ENCODE measurements at places on chromosomes 1 and 21.

DNA sequence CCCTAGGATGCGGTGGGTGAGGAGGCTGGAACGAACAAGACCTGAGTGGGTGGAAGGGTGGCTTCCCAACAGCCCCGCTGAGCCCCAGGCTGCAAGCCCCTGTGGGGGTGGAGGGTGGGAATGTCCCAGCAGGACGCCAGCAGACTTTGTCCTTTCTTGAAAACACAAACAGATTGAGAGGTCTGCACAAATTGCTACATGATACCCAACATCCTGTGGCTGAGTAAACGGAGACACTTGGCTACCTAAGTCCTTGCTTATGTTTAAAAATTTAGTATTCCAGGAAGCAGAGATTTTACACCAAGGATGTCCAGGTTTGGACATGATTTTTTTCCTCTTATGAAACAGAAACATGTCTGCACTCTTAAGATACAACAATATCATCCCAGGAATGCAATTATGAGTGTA is 11.8 kb upstream of the F3 start:
- no peak for DNase-seq

- DNase-seq = no peak
Measured at GRCh38 chr1:239947801-239948200, 143.9 kb upstream of the FMN2 start.

GRCh38 chr1:4115191-4115900 is 215.3 kb upstream of the C1orf174 start:
- no peak for DNase-seq

- DNase-seq = no peak
Measured at GRCh38 chr21:29125191-29125590, 5.3 kb upstream of the MAP3K7CL start.

- no peak for DNase-seq
Measured at GRCh38 chr1:41633764-41634163, 149.3 kb upstream of the EDN2 start.

DNA sequence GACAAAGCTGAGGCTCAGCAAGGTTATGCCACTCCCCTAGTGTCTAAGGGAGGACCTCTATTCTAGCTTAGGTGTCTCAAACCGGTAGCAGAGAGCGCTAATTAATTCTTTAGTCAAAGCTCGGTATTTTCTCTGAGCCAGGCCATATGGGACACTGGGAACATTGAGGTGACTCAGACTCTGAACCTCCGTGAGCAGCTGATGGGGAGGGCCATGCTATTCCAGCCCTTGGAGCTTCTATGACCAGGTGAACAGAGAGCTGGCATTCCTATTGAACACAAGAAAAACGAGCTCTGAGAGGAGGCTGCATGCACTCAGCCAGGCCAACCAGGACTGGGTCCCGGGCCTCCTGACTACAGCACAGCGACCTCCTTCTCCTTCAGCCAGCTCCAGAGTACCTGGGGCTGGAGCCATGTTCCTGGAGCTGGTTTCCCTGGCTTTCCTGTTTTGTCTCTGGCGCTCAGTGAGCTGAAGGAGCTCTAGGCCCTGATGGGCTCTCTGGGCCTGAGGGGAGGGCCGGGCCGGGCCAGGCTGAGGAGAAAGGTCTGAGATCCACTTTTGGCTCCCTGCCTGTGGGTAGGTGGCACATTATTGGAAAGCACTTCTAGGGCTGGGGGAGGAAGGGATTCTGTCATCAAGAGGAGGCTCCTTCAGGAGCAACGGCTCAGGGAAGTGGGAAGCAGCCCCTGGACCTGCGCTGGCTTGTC is 37.0 kb downstream of the SLC9A1 start:
- DNase-seq = no peak

DNA sequence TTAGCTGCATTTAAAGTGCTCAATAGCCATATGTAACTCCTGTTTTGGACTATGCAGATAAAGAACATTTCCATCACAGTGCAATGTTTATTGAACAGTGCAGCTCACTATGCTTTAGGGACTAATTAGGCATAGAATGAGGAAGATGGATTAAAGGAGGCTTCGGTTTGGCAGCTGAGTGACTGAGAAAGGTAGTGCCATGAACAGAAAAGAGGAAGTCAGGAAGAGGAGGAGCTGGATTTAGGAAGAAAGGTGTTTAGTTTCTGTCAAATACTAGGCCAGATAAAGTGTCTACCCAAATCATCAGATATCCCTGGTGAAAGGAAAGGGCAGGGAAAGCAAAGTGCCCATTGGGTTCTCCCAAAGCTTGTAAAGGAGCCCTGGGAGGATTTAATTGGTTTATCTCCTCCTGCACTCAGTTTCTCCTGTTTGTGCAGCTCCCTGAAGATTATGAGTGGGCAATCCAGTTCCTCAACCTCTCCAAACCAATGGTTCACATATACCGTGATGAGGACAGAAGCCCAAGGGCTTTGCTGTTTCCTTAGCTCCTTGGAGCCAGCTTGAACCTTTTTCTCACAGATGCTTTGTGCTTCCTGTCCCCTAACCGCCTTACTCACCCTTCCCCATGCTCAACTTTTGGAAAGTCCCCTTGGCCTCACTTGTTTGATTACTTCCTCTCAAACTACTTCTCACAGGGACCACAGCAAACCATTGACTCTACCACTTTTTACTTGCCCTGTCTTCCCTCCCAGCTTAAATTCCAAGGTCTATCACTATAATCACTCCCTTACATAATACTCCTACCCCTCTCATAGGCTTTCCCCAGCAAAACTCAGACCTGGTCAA is 3.5 kb upstream of the RAP1A start:
- DNase-seq = no peak

DNA sequence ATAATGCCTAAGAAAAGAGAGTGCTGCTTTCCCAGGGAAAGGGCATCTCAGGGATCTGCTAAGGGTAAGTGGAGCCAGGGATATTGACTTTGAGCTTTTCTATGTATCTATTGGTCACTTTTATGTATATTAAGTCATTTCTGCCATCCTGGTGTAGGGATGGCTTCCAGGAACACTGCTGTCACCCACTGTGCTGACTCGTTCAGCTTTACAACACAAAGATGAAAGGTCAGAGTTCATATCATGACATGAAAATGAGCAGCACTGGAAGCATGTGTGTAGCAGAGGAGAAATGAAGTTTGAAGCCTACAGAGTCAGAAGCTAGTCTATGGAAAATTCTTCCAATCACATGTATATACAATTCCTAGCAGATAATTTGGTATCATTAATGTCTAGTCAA is 37.1 kb upstream of the RGS8 start:
- DNase-seq = no peak

- DNase-seq = no peak
Measured at GRCh38 chr1:29876902-29877301, 640.6 kb downstream of the PTPRU start.

GRCh38 chr1:20380616-20381035 is 90.0 kb downstream of the VWA5B1 start:
- no peak for DNase-seq

DNA sequence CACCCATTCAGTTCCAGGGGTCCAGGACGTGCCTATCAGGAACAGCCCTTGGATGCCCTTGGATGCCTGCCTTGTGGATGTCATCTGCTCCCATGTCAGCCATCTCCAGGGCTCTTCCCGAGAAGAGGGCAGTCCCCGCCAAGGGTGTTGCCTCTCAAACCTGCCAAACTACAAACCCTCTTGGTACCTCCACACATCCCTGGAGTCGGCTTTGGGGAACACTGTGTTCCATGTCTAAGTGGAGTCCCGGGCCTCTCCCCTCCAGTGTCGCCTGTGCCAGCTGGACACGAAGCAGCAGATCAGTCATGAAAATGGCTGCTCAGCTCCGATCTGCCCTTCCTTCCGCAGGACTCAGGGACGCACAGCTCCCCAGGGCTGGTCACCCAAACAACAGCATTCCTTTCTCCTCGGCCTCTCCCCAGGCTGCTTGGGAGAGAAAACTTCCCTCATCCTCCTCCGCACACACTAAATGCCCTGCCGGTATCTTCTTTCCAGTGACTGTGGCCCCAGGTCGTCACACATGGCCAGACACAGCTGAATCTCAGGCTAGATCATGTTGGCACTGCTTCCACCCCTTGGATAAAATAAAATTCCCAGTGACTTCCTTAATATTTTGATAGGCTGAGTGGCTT is 53.4 kb downstream of the GALNT2 start:
- peak; percentile 76 for DNase-seq

DNA sequence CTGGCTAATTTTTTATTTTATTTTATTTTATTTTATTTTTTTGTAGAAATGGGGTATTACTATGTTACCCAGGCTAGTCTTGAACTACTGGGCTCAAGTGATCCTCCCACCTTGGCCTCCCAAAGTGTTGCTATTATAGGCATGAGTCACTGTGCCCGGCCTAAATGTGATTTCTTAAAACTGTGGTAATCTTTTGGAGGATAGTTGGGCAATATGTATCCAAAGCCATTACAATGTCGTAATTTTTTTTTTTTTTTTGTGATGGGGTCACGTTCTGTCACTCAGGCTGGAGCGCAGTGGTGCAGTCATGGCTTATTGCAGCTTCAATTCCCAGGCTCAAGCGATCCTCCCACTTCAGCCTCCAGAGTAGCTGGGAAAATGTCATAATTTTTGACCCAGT is 14.2 kb downstream of the ETV3L start:
- DNase-seq = no peak

DNA sequence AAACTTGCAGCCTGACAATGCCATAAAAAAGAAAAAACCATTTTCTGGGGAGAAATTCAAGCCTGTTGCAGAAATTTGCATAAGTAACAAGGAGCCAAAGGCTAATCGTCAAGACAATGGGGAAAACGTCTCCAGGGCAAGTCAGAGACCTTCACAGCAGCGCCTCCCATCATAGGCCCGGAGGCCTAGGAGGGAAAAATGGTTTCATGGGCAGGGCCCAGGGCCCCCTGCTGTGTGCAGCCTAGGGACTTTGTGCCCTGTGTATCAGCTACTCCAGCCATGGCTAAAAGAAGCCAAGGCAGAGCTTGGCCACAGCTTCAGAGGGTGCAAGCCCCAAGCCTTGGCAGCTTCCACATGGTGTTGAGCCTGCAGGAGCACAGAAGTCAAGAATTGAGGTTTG is 369.5 kb downstream of the NTNG1 start:
- no peak for DNase-seq

GRCh38 chr1:100219883-100220282 is 29.8 kb downstream of the DBT start:
- no peak for DNase-seq

GRCh38 chr1:85623061-85623471 is 42.5 kb downstream of the CCN1 start:
- DNase-seq = no peak

GRCh38 chr1:204600968-204601367 is 84.6 kb downstream of the LRRN2 start:
- no peak for DNase-seq

GRCh38 chr1:174491606-174492005 is 43.8 kb downstream of the GPR52 start:
- DNase-seq = no peak

GRCh38 chr1:86052948-86053698 is 103.4 kb downstream of the COL24A1 start:
- DNase-seq = no peak

DNA sequence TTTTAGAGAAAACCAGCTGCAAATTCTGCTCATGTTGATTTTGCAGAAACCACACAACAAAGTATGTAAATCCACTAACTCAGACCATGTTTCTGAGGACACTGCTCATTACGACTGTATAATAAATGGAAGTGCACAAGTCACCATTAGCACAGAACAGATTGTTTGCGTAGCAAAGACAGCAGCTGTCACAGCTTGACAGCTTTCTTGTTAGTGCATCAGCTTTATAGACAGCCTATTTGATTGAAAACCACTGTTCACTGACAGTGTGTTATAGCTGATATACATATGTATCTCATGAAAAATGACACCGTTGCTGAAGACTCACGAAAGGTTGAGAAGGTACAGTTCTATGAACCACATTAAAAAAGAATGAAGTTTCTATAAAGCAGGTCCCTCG is 560.2 kb upstream of the ZRANB2 start:
- DNase-seq = no peak

DNA sequence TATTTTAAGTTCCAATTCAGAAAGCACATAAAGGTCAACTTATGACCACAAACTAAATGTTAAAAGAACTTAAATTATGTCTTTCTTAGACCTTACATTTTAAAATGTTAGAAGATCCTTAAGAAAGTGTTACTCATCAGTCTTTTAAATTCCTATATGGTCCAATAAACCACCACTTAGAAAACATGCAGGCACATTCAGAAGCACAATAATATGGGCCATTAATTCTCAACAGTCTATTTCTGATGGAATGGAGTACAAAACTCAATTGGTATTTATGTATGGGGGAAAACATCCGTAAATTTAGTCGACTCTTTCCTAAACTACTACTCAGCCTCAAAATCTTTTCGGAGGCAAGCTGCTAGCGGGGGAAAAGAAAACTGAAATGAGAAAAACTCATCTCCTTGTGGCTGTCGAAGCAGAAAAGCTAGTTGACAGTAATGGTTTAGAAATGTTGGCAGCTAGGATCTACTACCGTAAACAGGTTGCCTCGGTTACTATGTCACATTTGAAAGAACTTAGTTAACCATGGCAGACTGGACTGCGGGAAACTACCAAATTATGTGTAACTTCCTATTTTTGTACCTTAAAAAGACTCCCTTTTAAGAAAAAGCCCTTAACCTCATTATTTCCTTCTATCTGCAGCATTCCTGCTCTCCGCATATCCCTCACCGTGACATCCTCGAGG is 1.0 kb downstream of the TRMT1L start:
- no peak for DNase-seq

All from Right ventricle myocardium superior (tissue), 1 donor.